ENCODE measurements at places on chromosomes 16 and 17. TPM values are rescaled to one million over a fixed set of nuclear protein-coding genes. Genes with fewer than 3 reads are reported as not detected.

- peak; percentile 37 for DNase-seq
Measured at GRCh38 chr17:57833179-57833939, 16.5 kb downstream of the MRPS23 start.

DNA sequence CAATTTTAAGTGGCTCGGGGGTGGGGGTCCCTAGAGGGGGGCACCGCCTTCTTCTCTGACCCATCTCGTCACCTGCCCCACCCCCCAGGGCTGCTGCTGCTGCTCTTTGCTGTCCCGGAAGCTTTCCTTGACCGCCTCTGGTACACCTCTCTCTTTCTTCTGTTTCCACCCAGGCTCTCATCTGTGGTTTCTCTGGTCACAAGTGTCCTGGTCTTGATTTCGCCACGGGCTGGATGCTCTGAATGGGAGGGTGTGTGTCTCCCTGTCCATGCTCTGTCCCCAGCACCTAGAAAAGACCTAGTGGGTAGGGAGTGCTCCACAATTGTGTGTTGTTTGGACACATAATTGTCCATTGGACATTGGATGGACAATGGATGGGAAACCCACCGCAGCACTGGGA is 134.7 kb upstream of the CIBAR2 start:
- DNase-seq, result no peak

- no peak for DNase-seq
Measured at GRCh38 chr17:21289902-21290571, 5.5 kb downstream of the MAP2K3 start.

DNA sequence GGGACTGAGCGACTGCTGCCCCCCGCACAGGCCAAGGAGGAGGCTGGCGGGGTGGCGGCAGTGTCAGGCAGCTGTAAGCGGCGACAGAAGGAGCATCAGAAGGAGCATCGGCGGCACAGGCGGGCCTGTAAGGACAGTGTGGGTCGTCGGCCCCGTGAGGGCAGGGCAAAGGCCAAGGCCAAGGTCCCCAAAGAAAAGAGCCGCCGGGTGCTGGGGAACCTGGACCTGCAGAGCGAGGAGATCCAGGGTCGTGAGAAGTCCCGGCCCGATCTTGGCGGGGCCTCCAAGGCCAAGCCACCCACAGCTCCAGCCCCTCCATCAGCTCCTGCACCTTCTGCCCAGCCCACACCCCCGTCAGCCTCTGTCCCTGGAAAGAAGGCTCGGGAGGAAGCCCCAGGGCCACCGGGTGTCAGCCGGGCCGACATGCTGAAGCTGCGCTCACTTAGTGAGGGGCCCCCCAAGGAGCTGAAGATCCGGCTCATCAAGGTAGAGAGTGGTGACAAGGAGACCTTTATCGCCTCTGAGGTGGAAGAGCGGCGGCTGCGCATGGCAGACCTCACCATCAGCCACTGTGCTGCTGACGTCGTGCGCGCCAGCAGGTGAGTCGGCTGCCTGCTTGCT is 5.6 kb upstream of the TMEM88 start:
- DNase-seq, result no peak

DNA sequence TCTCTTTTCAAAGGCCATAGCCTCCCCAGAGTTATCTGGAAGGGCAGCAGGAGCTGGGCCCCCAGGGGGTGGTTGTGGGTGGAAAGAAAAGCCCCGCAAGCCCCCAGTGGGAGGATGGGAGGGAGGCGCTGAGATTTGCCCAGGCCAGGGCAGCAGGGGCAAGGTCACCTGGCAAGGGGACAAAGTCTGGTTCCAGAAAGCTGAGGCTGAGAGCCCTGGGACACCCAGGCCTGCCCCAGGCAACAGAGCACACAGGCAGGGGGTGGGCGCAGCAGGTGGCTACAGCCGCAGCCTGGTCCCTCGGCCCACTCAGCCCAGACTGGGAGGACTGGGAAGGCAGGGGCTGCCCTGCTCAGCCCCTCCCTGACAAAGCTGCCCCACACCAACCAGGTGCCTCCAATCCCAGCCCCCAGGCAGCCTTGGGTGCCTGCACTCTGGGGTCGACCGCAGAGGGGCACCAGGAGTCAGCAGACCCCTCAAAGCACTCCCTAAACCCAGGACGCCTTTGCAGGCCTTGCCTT is 23.7 kb upstream of the GSG1L start:
- DNase-seq, result no peak

Gene CLTC
- 189 TPM for total RNA-seq

Gene SLFN12
- 9.0 TPM for total RNA-seq
